ENCODE measurements at places on chromosomes 12 and 14.

GRCh38 chr14:21612324-21612723, 22.4 kb downstream of the OR10G2 start:
- DNase-seq = no peak

DNA sequence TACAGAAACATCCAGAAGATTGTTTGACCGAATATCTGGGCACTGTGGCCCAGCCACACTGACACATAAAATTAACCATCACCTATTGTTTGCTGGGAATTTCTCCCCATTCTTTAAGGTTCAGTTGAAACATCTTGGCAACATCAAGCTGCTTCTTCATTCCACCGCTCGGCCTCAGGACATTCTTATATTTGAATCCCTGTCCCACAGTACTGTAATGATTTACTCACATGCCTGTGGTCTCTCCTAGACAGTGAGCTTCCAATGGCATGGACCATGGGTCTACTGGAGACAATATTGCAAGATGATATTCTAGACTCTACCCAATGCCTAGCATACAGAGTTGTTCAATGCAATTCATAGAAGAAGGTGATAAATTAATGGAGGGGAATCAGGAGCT, 56.1 kb downstream of the EMP1 start:
- DNase-seq = no peak

DNA sequence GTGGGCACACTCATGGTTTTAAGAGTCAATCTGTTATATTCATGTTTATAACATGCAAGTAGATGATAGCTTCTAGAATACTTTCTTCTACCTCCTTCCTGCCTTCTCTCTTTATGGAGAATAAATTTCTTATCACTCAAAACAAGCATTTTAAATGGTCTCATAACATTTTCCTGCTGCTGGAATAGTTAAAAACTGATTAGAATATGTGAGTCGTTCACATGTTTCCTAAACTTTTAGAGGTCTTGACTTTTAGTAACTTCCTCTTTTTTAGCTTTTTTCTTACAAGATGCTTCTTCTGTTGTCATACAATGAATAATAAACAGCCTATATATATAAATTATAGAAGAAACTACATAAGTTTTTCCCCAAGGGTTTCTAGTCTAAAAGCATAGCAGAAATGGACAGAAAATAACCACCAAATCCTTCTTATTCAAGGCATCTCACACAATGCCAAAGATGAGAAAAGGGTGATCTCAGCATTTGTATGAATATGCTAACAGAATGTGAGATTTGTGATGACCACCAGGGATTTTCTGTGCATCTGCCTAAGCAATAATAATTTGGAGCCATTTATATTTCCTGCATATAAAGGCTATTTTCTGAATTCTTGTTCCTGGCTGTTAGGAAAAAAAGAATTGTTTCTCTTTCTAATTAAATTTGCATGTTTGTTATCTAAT, 127.8 kb downstream of the DAAM1 start:
- no peak for DNase-seq

- no peak for DNase-seq
Measured at GRCh38 chr12:121144416-121144914, 11.8 kb downstream of the P2RX7 start.

DNA sequence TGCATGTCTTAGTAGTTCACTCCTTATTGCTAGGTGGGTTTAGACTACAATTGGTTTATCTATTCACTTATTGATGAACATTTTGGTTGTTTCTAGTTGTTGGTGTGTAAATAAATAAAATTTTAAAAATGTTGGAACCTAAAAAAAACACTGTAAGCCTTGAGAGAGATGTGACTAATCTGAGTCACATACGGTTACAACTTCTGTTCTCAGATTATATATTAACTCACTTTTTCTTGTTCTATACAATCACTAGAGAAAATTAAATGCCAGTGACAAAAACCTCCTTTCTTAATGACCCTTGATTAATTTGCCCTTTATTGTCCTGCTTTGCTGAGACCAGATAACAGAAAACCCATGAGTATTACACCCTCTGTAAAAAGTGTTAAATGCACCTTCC, 7.1 kb upstream of the TDG start:
- no peak for DNase-seq

- DNase-seq = no peak
Measured at GRCh38 chr12:63928305-63928704, 83.8 kb downstream of the SRGAP1 start.

DNA sequence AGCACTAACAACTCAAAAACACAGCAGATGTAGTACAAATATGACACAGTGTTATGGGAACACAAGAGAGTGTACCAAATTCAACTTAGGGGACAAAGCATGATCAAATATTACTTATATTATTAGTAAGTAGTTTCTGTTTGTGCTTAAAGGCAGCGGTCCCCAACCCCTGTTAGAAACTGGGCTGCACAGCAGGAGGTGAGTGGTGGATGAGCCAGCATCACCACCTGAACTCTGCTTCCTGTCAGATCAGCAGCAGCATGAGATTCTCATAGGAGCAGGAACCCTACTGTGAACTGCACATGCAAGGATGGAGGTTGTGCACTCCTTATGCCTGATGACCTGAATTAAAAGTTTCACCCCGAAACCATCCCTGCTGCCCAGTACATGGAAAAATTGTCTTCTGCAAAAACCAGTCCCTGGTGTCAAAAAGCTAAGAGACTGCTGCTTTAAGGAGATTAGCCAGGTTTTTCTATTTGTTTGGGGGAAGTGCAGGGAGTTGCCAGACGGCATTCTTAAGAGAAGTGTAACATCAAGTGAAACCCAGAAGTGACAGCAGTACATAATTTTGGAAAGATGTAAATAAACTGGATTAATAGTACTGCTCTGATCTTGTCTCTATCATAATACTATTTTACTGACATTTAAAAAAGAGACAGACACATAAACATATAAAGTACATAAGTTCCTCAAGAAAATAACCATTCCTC, 26.7 kb downstream of the GTF2A1 start:
- DNase-seq = no peak

DNA sequence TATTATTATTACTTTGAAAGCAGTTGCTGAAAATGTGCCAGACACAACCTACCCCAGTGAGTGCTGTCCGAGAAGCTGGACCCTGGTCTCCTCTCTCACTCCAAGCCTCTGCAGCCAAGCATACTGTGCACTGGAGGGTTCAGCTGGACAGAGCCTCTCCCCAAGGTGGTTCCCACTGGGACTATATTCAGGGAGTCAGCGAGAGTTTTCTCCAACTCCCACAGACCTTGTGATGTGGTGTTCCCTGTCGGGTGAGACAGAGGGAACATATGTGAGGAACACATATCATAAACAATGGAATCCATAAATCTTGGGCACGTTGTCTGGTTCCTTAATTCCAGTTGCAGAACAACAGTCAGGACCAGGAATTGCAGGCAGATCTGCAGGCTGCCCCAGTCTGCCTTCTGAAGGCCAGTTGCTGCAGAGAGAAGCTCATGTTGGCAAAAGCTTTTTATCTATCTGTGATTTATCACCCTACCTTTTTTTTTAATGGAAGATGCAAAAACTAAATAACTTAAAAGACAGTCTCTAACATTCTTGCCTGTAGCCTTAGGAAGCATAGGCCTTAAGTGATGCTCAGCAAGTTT, 619.8 kb upstream of the TBX3 start:
- no peak for DNase-seq

DNA sequence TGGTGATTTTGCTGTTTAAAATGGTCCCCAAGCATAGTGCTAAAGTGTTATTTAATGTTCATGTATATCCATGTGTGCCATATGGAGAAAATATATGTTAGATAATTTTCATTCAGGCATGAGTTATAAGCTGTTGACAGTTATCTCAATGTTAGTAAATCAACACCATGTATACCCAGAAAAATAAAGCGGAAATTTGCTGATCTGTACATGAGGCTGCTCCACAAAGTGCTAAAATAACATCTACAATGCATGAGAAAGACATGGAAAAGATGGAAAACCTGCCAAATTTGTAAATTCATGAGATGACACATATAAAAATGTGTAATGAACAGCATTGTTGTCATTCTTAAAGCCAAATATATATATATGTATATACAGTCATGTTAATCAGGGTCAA, 1199.2 kb downstream of the FSCB start:
- no peak for DNase-seq

DNA sequence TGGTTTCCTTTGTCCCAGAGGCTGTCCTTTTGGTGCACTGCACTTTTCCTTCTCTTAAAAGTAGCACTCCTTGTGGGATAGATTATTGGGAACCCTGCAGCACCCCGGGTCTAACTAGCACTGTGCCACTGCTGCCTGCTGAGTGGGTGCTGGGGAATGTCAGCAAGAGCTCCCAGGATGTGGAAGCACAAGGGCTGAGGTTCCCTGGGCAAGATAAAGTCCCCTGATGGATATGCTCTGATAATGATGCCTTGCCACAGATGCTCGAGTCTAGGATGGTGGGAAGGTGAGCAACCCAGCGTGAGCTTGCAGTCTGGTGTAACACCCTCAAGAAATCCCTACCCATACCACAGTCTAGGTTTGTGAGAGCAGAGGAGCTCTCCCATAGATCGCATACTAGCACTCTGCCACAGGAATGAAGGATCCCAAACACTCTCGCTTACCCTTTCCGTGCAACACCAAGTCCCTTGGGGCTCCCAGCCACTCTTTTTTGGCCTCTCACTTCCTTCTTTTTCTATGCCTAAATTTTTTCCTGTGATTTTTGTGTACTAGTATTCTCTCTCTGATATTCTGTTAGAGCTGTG, 32.6 kb downstream of the USP15 start:
- DNase-seq = no peak

DNA sequence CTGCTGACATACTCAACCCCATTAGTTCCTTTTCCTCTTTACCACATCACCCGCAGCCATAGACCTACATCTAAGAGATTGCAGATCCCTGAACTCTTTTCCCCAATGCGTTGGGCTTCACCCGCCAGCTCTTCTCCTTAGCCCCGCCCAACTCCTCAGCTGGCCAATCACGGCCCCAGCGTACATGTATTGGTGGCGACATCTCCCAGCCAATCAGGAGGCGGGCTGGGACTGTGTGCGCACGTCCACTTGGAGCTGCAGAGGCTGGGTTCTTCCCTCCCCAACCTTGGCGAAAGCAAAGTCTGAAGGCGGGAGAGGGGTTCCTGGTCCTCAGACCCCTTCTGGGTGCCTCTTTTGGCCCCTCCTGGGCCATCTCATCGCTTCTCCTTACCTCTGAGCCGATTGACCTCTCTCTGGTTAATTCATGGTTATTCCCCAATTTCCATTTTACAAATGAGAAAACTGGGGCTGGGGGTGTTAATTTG, 11.0 kb downstream of the PDE1B start:
- DNase-seq = peak; percentile 89

DNA sequence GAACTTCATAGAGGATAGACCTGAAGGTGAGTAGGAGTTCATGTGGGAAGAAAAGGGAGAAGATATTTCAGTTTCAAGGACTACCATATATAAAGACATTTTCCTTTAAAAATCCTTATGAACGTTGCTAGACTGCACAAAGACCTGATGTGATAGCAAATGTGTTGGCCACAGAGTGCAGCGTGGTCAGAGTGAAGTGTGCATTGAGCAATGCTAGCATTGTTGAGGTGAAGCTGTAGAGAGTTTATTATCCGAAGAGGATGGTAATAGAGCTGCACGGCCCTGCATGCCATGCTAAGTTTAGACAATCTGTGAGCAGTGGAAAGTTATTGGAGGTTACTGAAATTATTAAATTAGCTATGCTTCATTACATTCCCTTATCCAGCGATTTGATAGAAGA, 413.0 kb downstream of the CCDC91 start:
- DNase-seq = no peak

DNA sequence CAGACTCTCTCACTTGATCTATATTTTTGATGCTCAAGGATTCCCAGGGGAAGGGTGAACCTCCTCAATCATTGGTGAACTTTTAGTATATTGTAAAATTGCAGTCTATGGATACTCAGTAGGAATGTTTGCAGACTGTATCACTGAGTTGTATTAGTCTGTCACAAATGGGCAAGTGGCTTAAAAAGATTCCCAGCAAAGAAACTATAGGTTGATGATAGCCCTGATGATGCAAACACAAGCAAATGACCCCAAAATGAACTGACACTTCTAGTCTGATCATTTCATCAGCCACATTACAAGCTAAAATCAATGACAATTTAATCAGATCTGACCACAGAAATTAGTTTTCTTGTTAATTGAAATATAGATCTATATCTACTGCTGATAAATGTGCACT, 59.5 kb downstream of the RTN1 start:
- no peak for DNase-seq

GRCh38 chr14:92703516-92703915, 44.9 kb downstream of the LGMN start:
- DNase-seq = no peak

DNA sequence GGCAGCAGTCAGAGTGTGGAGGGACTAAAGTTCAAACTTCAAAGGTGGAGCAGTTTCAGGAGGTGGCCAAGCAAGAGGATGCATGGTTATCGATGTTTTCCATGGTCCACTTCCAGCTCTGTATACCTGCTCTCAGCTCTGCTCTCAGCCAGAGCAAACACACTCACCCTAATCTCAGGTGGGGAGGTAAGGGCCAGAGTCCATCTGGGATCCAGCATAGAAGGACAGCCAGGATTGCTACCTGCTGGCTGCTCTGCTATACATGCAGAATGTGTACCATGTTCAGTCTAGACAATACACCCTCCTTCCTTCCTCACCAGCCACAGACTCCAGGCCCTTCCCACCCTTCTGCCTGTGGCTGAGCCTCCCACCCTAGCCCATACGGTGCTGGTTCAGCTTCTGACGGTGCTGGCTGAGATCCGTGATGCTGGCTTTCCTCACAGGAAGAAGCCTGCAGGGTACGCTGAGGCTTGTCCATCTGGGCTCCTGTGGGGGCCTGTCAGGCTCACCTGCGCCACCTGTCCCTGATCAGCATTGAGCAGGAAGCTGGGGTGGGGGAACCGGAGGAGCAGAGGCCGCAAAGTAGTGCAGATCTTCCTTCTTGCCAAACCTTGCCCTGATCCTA, 2.4 kb downstream of the CBLN3 start:
- no peak for DNase-seq

DNA sequence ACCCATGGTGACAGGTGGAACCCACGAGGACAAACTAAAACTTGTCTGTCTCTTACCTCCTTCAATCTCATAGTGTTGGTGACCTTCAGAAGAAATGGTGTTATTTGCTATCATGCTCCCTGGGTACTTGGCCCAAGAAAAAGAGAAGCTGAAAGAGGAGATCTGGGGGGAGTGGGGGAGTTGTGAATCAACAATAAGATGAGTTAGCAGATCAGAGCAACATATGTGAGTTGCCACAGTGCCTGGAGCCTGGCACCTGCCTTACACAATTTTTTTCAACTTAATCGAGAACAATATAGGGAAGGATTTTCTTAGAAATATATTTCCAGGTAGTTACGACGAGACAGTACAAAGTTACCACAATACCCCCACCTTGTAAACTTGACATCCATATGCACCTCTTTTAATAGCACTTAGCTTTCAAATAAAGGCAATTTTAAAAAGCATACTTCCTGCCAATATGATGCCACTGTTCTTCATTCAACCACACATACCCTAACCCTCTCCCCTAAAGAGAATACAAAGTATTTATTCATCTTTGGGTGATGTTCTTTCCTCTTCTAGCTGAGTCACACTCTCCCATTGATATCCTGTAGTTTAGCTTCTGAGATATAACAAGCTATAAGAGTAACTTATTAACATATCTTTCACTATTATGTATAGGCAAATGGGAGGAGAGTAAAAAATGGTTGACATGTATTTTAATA, 424.1 kb upstream of the OR4E1 start:
- DNase-seq = no peak

All from activated naive CD4-positive, alpha-beta T cell treated with anti-CD3 and anti-CD28 coated beads, Interleukin-2, amount 50 U/mL, for 72 hours (primary cell).